Stimulated activated CD4-positive, alpha-beta T cell treated with anti-CD3 and anti-CD28 coated beads, Interleukin-2, amount 100 ng/mL, for 24 hours (primary cell): ENCODE measurements at places on chromosomes 16 and 17.
A peak's percentile ranks its signal among the peaks of the same experiment; 100 is the strongest.

DNA sequence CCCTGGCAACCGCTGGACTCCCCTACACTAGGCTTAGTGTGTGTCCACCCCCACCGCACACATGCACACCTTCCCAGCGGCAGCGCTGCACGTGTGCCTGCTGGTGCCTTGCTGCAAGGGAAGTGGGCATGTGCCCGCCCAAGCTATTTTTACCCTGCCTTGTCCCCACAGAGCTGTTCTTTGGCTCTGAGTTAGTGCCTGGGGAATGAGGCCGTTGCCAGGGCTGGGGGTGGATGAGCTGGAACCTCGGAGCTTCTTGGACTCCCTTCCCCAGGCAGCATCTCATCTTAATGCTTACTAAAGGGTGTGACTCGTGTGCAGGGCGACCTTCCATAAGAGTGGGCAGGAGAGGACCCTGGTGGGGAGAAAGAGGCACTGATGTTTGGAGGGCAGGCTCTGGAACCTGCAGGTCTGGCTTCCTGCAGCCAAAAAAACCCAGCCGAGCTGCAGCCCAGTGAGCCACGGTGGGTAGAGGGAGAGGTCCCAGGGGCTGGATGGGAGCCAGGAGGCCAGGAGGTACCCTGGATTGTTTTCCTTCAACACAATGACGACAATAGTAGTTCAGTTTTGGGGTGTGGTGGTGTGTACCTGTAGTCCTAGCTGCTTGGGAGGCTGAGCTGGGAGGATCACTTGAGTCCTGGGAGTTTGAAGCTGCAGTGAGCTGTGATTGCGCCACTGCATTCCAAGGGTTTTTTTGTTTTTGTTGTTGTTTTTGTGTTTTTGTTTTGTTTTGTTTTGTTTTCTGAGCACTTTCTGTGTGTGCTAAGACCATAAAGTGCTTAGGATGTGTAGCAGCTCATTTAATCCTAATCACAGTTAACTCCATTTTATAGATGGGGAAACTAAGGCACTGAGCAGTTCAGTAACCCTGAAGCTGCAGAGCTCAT is 119.1 kb downstream of the RAB11FIP4 start:
- peak; percentile 39 for DNase-seq

GRCh38 chr17:34781071-34781470 is 180.2 kb downstream of the CCT6B start:
- DNase-seq, result no peak

GRCh38 chr17:29059281-29059680 is 16.3 kb downstream of the PIPOX start:
- DNase-seq, result no peak

DNA sequence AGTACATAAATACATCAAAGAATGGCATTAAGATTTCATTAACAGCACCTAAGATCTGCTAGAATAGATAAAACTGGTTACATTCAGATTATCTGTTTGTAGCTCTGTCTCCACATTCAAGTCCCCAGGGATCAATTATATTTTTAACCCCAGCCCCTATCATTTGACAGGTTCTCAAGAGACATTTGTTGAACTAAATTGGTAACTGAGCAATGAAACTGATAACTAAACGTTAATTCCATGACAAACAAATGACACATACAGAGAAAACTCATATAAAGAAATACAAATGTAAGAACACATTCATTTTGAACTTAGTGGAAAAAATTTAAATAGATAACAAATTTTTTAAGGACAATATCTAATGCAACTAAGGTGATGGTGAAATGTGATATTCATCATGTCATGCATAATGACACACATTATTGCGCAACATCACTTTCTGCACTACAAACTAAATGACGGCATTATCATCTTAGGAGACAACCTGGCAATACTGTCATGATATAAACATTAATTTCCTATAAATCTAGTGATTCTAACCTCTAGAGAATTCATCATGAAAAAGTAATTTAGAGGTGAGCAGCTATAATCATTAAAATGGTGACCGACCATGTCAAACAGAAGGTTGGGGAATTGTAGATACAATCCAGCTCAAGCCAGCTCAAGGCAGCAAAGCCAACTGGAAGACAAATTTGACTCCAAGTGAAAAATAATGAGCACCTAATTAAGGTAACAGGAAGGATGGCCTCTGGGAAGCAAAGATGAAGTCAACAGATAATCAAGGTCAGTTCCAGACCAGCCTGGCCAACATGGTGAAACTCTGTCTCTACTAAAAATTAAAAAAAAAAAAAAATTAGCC is 9.5 kb downstream of the ARHGAP17 start:
- no peak for DNase-seq

DNA sequence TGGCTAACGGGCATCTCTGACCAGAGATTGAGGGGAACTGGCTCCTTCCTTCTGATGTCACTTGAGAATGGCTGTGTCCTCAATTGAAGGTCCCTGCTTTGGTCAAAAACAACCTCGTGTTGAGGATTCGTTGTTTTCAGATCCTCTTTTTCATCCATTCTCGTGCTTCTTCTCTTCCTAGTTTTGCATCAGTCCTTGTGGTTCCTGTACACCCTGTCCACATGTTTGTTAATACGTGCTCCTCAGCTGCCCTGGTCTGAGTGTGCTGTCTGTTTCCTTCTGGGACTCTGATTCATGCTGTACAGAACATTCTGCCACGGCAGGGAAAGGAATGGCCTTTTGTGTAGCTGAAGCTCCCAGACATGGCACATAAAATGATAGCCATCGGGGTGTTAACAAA is 863.2 kb upstream of the GOT2 start:
- no peak for DNase-seq

DNA sequence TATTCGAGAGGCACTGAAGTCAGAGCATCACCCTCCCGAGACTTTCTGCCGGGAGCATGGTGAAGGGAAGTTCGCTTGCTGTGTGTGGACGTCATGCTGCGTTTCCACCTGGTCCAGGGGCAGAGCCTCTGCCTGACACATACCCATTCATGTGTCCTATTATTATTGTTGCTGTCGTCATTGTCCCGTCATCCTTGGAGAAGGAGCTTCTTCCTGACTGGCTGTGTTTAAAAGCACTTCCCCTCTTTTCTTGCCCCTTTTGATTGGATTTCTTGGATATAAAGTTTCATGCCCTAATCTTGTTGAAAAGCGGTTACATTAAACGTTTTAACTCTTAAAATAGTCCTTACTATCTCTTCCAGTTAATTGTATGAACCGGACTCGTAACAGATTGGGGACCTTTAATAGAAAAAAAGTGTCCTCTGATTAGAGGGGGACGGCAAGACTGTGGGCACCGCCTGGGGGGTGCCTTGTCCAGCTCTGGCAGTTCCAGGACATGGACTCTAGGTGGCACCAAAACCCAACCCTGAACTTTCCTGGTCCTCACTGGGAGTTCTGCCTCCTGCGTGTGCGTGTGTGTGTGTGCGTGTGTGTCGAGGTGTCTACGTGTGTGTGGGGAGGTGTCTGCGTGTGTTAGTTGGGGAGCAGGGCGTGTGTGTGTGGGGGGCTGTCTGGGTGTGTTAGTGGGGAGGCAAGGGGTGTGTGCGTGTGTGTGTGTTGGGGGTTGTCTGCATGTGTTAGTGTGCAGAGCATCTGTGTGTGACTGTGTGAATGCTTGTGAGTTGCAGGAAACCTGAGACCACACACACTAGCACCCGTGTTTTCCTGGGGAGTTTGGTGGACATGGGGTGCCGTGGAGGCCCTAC is 133.3 kb upstream of the CIBAR2 start:
- DNase-seq, result peak; percentile 52

DNA sequence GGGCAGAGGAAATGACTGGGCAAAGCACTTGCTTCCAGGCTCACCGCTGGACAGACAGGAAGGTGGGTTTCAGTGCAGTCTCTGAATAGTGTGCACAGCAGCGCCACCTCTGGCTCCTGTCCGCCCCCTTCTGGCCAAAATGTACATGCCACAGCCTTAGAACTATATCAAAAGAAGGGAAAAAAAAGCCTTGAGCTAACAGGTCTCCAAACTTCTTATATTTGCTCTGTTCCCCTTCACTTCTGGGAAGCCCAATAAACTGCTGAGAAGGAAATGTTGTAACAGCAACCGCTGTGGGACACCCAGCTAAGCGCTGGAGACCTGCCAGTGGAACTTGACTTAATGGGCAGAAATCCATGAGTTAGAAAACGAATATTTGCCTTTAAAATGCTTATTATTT is 17.5 kb downstream of the COG7 start:
- DNase-seq, result peak; percentile 73

DNA sequence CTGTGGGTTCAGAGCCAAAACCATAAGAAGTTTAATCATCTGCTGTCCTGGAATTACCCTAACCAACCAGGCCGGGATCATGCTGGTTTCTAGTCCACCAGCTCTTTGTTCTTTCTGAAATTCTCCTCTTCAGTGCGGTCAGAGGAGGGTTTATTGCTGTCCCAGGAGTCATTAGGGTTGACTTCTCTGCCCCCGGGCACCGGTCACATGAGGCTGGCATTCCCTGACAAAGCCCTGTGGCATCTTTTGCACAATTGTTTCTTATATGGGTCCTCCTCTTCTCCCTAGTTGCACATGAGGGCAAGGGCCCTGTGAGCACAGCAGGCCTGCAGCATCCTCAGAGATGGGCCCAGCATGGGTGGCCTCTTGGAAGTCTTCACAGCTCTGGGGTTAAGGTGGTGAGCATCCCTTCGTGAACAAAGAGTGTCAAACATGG is 243.9 kb downstream of the IRF8 start:
- no peak for DNase-seq

DNA sequence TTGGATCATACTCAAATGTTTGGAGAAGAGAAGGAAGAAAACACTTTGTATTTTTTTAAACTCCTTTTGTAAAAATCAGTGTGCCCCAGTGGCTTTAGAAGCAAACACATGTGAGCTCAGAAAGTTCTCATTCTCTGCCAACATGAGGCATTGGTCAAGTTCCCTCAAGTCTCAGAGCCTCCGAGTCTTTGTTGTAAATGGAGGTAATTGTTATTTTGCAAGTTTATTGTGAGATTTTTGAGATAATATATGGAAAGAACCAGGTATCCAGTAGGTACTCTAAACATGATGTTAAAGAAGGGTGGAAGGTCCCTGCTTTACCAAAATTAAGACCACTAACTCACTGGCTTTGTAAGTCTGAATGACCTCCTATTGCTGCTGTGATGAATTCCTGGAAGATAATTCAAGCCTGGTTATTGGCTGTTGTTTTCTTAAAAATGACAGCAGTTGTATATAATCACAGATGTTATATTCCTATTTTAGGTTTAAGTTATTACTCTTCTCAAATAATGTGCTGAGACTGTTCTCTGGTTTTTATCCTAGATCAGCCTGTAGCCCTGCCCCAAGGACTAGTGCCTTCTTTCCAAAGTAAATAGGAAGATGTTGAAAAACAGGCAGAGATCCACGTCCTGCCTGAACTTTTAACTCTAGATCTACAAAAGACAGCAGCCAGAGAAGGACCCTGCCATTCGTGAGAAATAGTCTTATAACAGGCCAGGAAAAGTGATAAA is 2.4 kb downstream of the HLF start:
- DNase-seq, result no peak

GRCh38 chr17:28846231-28846630 is 3.6 kb upstream of the FAM222B start:
- DNase-seq, result no peak

DNA sequence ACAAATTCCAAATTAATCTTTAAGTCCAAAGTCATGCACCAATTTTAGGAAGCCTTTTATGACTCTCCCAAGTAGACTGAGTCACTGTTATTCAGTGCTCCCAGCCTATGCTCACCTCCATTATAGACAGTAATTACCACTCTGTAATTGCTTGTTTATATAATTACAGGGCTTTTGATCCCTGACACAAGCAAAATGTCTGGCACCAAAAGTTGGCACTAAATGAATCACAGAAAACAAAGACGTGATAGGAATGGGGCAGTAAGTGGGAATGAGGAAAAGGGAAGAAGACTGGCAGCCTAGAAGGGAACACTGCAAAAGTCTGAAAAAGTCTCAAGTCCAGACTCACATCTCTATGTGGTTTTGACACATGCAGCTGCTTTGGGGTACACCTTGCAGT is 94.1 kb downstream of the SLC39A11 start:
- no peak for DNase-seq

- DNase-seq, result no peak
These were observed 19.1 kb upstream of the KPNB1 start for GRCh38 chr17:47630614-47631013.

GRCh38 chr17:65039336-65039988 is 17.1 kb downstream of the GNA13 start:
- DNase-seq, result peak; percentile 22

DNA sequence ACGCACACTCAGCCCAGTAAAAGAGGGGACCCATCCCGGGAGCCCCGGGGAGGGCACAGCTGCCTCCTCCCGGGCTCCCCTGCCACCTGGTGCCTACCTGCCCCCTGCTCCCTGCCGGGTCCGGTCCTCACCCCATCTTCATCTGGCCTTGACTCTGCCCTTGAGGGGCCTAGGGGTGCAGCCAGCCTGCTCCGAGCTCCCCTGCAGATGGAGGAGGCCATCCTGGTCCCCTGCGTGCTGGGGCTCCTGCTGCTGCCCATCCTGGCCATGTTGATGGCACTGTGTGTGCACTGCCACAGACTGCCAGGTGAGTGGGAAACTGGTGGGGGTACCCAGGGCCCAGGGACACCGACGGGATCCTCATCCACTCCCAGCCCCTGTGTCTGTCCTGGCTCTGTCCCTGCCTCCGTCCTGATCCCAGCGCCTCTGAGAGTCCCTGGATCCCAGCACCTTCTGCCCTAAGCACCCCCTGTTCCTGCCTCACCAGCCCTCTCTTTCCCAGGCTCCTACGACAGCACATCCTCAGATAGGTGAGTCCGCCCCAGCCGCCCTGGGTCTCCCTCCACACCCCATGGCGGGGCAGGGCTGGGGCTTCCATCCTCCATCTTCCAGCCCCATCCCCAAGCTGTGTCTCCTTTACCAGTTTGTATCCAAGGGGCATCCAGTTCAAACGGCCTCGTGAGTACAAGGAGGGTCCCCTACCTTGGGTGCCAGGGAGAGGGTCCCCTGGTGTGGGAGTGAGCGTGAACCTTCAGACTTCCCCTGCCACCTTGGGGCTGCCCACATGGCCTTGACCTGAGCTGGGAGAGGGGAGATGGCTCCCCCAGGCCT is 574 bp downstream of the LAT start:
- peak; percentile 33 for DNase-seq

- DNase-seq, result no peak
These were observed 49.2 kb downstream of the TNRC6A start for GRCh38 chr16:24778671-24779070.

DNA sequence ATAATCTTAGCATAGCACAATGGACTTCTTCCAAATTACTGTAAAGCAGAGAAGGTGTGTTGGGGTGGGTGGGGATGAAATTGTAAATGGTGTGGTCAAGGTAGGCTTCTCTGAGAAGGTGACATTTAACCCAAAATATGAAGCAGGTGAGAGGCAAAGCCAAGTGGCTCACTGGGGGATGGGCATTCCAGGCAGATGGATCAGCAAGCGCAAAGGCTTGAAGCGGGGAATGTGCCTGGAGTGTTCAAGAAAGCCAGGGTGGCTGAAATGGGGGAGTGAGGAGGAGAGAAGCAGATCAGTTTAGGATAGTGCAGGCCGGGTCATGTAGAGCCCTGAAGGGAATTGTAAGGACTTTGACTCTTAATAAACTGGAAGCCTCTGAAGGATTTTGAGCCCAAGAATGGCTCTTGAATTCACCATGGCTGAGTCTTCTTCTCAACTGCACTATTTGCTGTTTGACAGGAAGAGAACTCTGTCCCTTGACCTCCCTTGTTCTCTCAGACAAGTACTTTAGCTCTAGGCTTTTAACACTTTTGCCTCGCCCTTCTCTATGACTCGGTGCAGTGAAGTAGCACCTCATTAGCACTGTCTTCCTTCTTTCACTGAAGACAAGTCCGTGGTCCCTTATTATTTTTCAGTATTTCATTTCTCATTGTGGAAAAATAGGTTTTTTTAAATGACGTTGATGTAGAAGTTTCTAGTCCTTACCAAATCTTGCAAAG is 14.7 kb downstream of the CACNG3 start:
- DNase-seq, result no peak

GRCh38 chr16:49930841-49931240 is 74.9 kb upstream of the ZNF423 start:
- DNase-seq, result no peak
